AG08396 (cell line): ENCODE measurements at places on chromosomes 4 and X.
A peak's percentile ranks its signal among the peaks of the same experiment; 100 is the strongest.

GRCh38 chr4:156765277-156765676 lies 206.3 kb downstream of the PDGFC start:
- DNase-seq = no peak

- no peak for DNase-seq
Observed at GRCh38 chrX:30521440-30522182, 56.0 kb downstream of the TASL start.

- DNase-seq = no peak
Observed at GRCh38 chr4:10020871-10021652, at the start of gene SLC2A9. SLC2A9 (minus strand) TSS chr4:10021497; CDS start chr4:10021429, 68 bp downstream.

DNA sequence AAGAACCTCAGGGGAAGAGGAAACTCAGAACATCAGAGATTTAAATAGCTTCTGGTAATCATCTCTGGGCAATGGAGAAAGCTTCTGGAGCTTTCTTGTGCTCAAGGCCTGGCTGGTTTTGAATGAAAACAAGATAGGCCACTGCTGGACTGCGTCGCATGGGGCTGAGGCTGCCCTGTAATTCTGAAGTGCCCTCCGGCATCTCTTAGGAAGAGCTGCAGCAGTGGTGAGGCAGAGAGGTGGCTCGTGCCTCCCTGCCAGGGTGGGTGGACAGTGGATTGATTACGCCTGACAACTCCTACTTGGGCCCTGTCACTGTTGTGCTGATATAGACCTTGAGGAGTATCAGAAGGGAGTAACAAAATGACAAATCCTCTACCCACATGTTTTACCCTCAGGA lies 279.7 kb downstream of the NR3C2 start:
- no peak for DNase-seq

- DNase-seq = no peak
Observed at GRCh38 chr4:78534286-78534955, 17.1 kb upstream of the ANXA3 start.

- no peak for DNase-seq
Observed at GRCh38 chr4:28822163-28822562, 1898.0 kb upstream of the PCDH7 start.

GRCh38 chrX:107654566-107654871 lies 26.2 kb downstream of the PRPS1 start:
- DNase-seq = no peak

- DNase-seq = peak; percentile 64
Observed at GRCh38 chr4:113979148-113979904, at the start of gene ARSJ. ARSJ (minus strand) TSS chr4:113979647; CDS start chr4:113978834, 813 bp downstream.

- DNase-seq = no peak
Observed at GRCh38 chrX:107506596-107507031, 57.2 kb downstream of the FRMPD3 start.

DNA sequence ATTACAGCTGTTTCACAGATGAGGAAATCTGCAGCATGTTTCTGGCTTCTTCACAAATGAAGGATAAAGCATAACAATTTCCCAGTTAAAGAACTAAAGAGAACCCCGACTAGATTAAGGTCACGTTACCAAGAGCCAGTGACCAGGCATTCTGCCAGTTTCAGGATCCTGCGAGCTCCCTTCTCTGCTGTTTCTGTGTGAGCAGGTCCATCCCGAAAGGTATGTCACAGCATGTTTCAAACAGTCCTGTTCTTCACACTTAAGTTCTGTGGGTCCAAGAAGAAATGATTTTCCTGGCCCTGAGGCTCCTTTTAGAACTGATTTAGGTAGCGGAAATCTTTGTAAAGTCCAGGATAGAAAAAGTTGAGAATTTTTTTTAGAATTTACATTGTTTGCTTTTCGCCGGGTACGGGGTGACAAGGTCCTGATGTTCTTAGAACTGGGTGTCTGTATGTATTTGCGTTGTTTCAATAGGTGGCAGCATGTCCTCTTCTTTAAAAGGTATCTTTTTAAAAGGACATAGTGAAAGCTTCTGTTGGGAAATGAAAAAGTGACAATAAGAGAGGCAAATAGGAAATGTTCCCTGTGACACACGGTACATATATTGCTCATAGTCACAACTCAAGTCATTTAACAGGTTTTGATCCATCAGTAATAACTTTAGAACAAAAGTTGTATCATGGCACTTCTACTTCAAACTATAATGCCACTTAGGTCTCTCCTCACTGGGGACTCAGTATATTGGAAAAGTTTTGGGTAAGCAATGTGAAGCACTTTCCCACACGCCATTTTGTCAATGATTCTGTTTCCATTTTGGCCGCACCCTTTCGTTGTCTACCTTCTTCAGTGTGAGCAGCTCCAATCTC lies 18.4 kb downstream of the IL21 start:
- DNase-seq = no peak

DNA sequence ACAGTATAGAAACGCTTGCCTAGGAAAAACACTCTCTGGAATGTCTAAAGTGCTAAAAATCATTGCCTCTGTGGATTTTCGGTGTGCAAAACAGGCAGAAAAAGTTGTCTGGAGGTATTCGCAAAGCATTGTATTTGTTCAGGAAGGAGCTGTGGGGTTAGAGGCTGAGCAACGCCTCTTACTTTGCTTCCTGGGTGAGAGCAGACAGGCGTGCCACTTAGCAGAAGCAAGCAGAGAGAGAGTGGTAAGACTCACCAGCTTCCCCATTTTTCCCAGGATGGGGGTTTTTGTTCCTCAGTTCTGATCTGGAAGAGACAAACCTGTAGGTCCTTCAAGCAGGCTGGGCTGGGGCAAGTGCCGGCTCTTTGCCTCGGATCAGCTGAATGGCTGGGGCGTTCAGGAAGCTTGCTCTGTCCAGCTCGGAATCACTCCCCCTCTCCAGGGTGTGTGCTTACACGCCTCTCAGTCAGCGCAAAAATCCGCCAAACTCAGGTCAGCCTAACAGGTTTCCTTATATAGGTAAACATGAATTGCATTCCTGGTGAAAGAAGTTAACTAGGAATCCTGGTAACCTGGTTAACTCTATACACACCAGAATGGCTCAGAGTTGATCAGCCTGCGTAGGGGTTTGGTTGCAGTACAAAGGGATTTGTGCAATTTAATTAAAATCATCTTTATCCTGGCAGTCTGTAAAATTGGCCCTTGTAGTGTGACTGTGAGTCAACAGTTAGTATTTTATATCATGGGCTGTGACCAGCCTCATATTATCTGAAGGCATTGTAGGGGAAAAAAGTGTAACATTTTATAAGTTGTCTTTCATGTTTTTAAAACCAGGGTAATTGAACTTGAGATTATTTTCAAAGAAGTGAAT lies 213.1 kb upstream of the MID1 start:
- no peak for DNase-seq

- DNase-seq = peak; percentile 66
Observed at GRCh38 chrX:77442728-77443127, 4.5 kb upstream of the FGF16 start.

DNA sequence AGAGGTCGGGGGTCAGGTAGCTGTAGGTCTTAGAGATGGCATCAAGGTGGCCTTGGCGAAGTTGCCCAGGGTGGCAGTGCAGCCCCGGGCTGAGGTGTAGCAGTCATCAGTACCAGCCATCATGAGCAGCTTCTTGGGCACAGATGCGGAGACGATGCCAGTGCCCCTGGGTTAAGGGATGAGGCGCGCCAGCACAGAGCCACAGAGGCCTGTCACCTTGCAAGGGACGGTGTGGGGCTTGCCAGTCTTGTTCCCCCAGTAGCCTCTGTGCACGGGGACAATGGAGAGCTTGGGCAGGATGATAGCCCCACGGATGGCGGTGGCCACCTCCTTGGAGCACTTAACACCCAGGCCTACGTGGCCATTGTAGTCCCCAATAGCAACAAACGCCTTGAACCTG lies 750.7 kb upstream of the PABPC4L start:
- DNase-seq = no peak

DNA sequence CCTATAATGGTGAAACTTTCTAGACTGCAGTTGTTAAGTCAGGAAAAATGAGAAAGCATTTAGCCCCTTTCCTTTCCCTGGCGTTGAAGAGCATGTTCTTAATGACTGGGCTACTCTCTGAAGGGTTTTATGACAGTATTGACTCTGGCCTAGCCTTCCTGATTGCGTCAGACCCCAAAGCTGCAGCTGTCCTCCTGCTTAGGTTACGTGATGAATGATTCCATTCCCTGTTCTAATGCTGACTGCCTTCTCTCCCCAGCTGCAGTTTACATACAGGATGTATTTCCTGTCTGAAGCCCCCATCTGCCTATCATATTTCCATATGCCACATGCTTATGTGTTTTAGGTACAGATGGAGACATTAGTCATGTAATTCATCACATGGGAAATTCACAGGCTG lies 105.8 kb upstream of the EGFL6 start:
- peak; percentile 29 for DNase-seq

GRCh38 chr4:16140879-16141249 lies 57.0 kb upstream of the PROM1 start:
- DNase-seq = peak; percentile 31

DNA sequence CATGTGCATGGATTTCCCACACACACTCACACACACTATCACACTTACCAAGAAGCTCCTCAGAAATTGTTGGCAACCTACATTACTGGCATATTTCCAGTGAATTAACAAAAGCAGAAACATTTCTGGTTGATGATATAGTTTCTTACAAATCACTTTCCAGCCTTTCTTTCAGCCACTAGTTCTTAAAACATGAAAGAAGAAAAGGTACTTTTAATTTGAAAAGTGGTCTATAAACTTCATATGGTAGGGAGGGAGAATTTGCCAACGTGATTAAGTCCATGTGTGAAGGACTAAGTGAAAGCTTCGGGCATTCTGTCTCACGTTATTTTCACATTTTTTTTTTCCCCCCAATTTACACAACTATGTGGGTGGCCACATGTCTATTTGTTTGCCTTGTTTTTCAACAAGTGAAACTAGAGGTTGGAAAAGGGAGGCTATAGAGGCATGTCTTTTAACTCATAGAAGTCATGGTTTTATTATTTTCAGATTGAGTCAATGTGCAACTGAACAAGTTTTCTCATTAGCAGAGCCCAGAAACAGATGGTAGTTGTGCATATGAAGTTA lies 832.1 kb upstream of the INTU start:
- no peak for DNase-seq

GRCh38 chrX:129777218-129778030 lies 2.3 kb upstream of the SASH3 start:
- DNase-seq = no peak

DNA sequence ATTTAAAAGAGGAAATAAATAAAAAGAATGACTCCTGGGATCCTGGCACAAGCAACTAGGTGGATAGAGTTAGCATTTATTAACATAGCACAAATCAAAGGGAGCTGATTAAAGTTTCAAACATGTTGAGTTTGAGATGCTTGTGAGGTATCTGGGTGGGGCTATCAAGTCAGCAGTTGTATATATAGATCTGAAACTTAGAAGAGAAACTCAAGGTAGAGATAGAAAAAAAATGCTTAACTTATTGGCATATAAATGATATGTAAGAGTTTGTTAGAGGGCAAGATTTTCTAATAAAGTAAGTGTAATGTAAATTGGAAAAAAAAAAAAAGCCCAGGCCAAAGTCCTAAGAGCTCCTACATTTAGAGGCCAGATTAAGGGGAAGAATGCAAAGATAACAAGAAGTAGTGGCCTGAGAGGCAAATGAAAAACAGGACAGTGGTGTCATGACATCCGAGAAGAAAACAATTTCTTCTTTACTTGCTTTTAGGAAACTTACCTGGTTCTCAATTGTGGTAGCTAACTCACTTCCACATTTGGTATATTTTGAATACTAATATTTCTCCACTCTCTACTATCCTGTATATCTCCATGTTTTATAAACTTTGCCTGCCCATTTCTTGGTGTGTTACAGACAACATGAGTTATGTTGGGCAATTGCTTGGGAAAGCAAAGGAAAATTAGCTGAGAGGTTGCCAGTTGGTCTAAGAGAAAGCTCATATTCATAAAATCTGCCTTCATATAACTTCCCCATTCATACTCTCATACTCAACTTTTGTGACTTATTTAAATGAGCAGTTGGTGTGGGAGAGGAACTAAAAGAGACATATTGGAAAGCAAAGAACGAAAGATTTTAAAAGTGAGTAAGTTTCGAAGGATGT lies 169.2 kb downstream of the PARM1 start:
- DNase-seq = no peak

DNA sequence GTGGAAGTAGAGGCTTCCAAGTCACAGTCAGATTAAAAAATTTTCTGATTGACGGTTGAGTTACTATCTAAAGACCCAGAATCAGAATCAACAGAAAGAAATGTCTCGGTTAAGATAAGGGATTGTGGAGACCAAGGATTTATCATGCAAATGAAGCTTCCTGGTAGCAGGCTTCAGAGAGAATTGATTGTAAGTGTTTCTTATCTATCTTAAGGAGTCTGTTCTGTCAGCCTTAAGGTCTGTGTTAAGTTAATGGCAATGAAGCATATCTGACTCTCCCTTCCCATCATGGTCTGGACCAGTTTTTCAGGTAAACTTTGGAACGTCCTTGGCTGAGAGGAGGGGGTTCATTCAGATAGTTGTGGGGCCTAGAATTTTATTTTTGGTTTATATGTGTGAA lies 780.2 kb downstream of the FAM133A start:
- DNase-seq = no peak

GRCh38 chr4:121973816-121974215 lies 22.0 kb upstream of the TRPC3 start:
- DNase-seq = no peak

GRCh38 chr4:31366041-31366440 lies 645.9 kb downstream of the PCDH7 start:
- DNase-seq = no peak

GRCh38 chr4:46720055-46720454 lies 189.0 kb downstream of the COX7B2 start:
- no peak for DNase-seq

DNA sequence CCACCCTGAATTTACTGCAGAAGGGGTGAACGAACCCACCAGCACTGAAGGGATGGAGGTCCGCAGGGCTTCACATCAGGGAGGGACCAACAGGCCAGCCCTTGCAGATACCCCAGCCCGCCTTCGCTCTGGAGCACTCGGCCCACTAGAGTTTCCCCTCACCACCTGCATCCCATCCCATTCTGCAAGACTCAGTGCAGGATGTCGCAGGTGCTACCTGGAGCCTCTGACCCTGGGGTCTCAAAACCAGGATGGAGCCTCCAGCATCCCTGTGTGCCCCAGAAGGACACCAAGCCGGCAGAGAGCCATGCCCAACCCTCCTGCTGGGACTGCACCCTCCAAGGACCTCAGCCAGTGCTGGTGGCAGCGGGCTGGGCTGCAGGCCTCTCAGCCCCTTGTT lies 57.6 kb upstream of the ADRA2C start:
- DNase-seq = no peak

DNA sequence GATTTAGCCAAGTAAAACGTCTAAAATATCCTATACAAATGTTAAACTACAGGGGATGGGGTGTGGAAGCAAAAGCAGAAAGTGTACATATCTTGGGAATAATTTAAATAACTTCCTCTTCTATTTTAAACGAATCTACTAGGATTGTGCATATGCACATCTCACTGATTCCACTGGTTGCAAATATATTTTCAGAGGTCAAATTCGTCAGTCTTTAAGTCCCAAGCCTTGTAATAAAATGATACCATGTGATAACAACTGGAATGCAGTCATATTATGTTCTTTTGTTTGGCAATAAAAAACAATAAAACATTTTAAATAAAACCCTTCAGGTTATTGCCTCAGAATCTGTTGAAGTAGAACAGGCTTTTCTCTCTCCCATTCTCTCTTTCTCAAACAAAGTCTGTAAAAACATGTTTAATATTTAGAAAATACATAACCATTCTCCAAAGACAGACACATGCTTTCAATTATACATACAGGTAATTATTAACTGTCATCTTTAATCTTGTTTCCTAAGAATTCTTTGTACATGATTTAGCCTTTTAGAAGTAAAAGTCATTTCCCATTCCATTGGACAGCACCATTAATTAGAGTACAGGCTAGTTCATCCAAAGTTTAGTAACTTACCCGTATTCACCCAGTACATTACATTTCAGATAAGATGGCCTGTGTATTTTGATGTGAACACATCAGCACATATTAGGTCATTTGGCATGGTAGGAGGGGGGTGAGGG lies 421.1 kb downstream of the PCDH7 start:
- no peak for DNase-seq
